Epithelial cell of alveolus of lung (primary cell): ENCODE measurements at places on chromosomes 1 and 21. TPM values are rescaled to one million over a fixed set of nuclear protein-coding genes. Genes with fewer than 3 reads are reported as not detected.

Gene KRTAP10-2
- not detected in 2 replicates for total RNA-seq

Gene PTPN7
- total RNA-seq, result not detected in 2 replicates

Gene CYP4A11
- total RNA-seq, result not detected in 2 replicates

Gene CA6
- total RNA-seq, result not detected in 2 replicates

Gene SFN
- 3.3 and 7.0 TPM in 2 replicates for total RNA-seq

Gene HSPG2
- 42.2 and 84.0 TPM in 2 replicates for total RNA-seq

Gene CASZ1
- total RNA-seq, result 0.13 and 0.16 TPM in 2 replicates

Gene UQCRHL
- 0.91 and 3.1 TPM in 2 replicates for total RNA-seq

Gene CD247
- not detected in 2 replicates for total RNA-seq

Gene RAB7B
- 1.8 and 4.1 TPM in 2 replicates for total RNA-seq

Gene PLCH2
- total RNA-seq, result not detected in 2 replicates

Gene LHX4
- total RNA-seq, result not detected in 2 replicates

Gene CDCA8
- 6.2 and 17.8 TPM in 2 replicates for total RNA-seq

Gene HPCAL4
- total RNA-seq, result not detected in 2 replicates

Gene LIN28A
- not detected in 2 replicates for total RNA-seq

Gene FAM163A
- 0.26 TPM in 1 of 2 replicates, not detected in the other for total RNA-seq

Gene SERPINC1
- 0.13 TPM in 1 of 2 replicates, not detected in the other for total RNA-seq

Gene CLEC20A
- total RNA-seq, result 0.13 TPM in 1 of 2 replicates, not detected in the other

Gene WNT2B
- 0.39 and 6.5 TPM in 2 replicates for total RNA-seq

Gene HMGCS2
- not detected in 2 replicates for total RNA-seq

Gene NOL9
- total RNA-seq, result 13.2 and 18.0 TPM in 2 replicates

Gene ZBTB8B
- total RNA-seq, result not detected in 2 replicates

Gene KLHDC7A
- not detected in 2 replicates for total RNA-seq

Gene KRTAP13-2
- total RNA-seq, result not detected in 2 replicates

Gene S100A1
- 0.72 TPM in 1 of 2 replicates, not detected in the other for total RNA-seq
